Coronary artery (tissue), 2 donors: ENCODE measurements at places on chromosomes 6 and 20.

GRCh38 chr6:124947971-124948451 is 14.2 kb upstream of the RNF217 start:
- no peak for DNase-seq

DNA sequence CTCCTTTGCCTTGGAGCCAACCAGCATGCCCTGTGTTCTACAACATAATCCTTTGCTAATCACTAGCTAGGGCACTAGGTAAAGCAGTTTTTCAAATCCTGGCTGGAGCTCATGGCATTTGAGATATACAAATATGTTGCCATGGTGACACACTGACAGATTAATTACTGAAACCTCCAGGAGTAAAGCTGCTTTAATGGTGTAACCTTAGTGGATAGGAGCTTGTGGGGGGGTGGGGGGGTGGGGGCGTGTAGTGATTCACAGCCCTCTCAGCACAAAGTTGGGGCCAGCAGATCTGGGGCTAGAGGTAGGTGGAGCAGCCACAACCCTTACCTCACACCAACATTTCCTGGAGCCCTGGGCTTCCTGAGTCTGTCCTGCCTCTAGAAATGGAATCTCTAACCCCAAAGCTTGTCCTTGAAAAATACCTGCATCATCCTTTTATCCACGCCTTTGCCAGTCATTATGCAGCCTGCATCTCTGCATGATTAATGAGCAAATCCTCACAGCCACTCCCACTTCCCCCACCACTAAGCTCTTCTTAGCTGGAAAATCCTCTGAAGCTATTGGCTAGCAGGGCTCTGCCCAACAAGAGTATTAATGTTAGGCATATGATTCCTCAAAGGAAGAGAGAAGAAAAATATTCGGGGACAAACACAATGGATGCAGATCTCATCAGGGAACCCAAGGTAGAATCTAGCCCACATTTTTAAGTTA is 84.5 kb upstream of the PRND start:
- DNase-seq, result no peak

GRCh38 chr6:2842139-2842552 is 483 bp upstream of the SERPINB1 start:
- no peak for DNase-seq

DNA sequence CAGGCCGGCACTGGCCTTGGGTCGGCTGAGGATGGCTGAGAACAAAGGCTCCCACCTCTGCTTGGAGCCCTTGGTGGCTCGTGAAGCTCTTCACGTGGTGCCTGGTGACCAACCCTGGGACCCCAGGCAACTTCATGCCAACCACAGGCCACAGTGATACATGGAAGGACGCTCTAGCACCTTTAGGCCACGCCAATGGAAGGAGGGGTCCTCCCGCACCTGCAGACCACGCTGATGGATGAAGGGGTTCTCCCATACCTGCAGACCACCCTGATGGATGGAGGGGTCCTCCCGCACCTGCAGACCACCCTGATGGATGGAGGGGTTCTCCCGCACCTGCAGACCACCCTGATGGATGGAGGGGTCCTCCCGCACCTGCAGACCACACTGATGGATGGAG is 62.5 kb downstream of the ERMARD start:
- no peak for DNase-seq

DNA sequence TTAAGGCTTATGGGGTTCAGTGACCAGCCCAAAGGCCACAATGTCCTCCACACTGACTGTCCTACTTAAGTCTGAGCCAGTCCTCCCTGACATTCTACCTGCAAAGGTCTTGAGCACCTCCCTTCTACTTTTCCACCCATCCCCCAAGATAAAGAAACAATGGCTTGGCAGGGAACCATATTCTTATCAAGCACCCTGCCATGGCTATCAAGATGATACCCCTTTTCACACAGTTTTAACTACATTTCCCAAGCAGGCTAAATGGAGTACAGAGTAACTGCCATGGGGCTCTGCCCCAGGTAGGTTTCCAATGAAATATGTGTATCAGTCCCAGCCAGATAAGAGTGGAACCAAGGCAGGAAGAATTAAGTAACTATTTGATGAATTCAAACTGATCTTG is 85.9 kb upstream of the MOCS1 start:
- no peak for DNase-seq

- no peak for DNase-seq
Measured at GRCh38 chr6:100763617-100764241, 117.4 kb downstream of the ASCC3 start.

GRCh38 chr6:118844915-118845314 is 49.0 kb upstream of the ASF1A start:
- no peak for DNase-seq

DNA sequence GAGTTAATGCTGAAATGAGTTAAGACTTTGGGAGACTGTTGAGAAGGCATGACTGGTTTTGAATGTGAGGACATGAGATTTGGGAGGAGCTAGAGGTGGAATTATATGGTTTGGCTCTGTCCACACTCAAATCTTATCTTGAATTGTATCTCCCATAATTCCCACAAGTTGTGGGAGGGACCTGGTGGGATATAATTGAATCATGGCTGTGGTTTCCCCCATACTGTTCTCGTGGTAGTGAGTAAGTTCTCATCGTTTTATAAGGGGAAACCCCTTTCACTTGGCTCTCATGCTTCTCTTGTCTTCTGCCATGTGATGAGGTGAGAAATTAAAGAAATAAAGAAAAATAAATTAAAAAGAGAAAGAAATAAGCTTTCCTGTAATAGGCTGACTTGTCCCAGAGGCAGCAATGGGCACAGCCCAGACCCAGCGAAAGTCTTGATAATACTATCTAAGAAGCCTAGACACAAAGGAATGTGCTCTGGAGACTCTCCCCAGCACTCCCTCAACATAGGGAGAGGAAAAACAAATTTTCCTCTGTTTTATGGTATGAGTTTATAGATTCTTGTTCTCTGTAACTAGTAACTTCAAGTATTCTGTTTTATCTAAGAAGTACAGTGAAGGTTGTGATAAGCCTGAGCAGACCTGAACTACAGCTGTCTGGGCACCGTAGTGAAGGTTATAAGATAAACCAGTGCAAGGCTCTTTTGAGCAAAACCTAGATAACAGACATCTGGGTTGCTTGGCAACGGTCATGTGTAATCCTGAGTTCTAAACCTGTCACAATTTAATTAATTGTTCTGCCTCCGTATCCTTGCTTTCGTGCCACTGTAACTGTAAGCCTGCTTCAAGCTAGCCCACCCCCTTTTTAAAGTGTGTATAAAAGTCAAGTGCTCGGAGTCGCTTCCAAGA is 88.9 kb upstream of the ECI2 start:
- DNase-seq, result no peak

DNA sequence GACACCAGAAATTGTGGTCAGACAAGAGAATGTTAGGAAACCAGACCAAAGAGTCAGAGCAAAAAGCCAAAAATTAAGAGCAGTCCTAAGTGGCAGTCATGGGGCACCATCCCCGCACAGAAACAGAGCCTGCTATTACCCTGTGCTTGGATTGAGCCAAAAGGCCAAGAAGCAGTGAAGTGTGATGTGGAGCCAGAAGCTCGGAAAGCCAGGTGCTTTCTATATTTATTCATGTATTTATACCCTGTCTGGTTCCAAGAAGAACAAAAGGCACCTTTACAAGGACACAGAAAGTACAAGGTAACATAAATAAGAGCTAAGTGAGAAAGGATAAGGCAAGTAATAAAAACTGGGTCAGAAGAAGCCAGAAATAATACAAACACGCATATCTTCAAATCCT is 336.2 kb upstream of the CNR1 start:
- no peak for DNase-seq

DNA sequence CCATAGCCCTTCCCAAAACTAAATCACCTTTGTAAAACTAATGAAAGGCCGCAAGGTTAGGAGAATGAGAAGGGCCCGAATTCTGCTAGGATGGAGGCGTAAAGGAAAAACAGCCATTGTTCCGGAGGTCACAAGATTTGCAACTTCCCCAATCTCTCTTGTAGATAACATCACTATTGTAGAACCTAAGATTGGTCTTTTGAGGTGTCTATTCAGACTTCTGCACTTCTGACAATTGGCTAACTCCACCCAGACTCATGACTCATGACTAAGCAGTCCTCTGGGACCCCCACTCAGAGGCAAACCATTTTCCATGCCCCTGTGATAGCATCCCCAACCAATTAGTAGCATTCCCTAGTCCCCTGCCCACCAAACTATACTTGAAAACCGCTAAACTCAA is 210.5 kb upstream of the SHLD1 start:
- DNase-seq, result no peak

DNA sequence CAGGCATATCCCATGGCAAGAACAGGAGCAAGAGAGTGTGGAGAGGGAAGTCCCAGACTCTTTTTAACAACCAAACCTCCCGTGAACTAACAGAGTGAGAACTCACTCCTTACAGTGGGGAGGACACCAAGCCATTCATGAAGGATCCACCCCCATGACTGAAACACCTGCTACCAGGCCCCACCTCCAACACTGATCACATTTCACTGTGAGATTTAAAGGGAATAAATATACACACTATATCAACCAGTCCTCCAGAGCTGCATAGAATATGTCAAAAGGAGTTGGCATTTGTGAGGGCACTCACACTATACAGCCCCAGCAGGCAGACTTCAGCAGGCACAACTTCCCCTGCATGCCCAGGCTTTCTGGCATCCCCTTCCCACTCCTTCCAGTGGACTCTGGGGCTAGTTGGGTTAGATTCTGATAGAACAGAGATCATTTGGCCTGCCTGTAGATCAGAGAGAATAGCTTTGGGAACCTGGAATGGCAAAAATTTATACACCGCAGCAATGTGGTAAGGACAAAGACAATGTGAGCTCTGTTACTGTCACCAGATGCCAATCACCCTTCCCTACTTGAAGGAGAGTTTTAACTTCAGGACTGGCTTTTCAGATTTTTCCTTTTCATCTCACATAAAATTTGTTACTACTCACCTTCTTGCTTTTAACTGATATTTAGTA is 25.2 kb upstream of the TENT5A start:
- DNase-seq, result no peak

GRCh38 chr6:3732345-3733141 is 19.0 kb downstream of the PXDC1 start:
- no peak for DNase-seq

GRCh38 chr20:51750037-51750769 is 18.0 kb downstream of the ATP9A start:
- peak; percentile 88 for DNase-seq

GRCh38 chr20:44748005-44748370 is 2.3 kb downstream of the KCNK15 start:
- DNase-seq, result no peak

DNA sequence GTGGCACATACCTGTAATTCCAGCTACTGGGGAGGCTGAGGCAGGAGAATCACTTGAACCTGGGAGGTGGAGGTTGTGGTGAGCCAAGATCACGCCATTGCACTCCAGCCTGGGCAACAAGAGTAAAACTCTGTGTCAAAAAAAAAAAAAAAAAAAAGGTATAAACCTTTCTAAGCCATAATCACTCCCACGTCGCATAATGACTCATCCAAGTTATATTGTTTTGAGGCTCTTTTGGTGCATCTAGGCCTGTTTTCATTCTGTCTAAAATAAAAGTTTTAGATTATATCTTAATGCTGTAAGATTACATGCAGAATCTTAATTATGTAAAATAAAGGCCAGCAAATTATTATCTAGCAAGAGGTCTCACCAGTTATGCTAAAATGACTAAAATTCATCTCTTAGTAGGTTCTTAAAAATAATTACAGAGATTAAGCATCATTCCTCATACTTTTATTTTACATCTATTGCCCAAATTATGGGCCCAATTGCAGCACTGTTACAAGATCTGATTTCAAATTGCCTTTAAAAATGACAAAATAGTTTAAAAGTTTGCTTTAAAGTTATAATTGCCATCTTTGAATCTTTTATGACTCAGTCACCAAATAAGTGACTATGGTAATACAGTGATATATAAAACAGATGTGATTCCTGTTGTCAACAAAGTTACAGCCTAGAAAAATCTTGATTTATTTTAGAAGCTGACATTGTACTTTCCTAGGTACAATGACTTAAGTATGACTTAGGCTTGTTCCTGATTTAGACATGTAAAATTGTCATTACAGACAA is 10.4 kb upstream of the SUMO4 start:
- no peak for DNase-seq

DNA sequence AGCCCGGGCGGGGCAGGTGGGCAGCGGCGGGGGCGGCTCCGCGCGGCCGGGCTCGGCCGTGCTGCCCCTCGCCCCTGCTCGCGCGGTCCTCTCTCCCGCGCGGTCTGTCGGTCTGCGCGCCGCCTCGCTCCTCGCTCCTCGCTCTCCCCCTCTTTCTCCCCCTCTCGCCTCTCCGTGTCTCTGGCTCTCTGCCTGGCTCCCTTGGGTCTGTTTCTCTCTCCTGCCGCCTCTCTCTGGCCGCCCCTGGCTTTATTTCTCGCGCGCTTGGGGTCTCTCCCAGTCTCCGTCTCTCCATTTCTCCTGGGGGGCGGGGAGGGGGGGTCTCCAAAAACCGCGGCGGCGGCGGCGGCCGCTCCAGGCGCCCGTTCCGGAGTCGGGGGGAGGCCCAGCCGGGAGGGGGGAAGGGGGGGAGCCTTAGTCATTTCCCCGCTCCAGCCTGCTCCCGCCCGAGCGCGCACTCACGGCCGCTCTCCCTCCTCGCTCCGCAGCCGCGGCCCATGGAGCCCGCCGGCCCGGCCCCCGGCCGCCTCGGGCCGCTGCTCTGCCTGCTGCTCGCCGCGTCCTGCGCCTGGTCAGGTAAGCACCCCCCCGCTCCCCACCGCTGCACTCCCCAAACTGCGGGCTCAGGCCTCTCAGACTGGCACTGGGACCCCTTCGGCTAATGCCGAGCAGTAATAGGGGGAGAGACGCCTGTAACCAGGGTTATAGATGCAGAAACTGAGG is at the start of gene SIRPA:
Gene SIRPA (plus strand): TSS at position 457 of the 723 bp plus-strand sequence. CDS start 41 bp downstream, at position 498.
- DNase-seq, result peak; percentile 86

- no peak for DNase-seq
Measured at GRCh38 chr20:50528804-50529351, 18.7 kb downstream of the PTPN1 start.

GRCh38 chr6:2977799-2978590 is 6.6 kb upstream of the SERPINB6 start:
- DNase-seq, result no peak

GRCh38 chr6:63502156-63502555 is 70.1 kb upstream of the LOC128125822 start:
- no peak for DNase-seq

- no peak for DNase-seq
Measured at GRCh38 chr6:25623065-25623464, 28.9 kb upstream of the SCGN start.

DNA sequence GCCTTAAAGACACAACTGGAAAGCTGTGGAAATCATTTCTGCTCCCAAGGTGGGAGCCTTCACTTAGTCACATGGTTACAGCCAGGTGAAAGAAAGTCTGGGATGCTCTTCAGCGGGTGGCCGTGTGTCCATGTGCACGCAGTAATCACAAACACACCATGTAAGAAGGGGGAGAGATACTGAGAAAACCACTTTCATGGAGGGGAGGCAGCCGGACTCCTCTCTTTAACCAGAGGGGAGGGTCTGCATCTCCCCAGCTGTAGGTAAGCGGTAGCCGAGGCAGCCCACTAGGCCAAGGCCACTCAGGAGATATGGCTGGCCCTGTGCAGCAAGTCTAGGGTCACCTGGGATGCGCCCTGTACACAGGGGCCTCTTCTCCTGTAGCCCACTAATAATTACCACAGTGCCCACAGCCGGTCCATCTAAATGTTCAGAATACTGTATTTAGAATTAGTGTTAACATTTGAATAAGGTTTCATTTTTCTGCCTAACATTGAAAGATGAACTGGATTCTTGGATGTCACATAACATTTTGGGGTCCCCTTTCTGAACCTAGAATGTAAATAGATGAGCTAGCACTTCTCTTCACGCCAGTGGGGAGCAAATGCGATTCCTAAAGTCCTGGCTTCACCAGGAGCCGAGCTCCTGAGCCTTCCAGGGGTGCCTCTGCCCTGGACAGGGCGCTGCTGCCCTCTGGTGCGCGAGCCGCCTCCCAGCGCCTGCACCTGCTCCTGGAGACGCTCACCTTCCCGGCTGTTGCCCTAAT is 15.9 kb downstream of the GPR31 start:
- no peak for DNase-seq
